ENCODE measurements at places on chromosomes 4 and X.

DNA sequence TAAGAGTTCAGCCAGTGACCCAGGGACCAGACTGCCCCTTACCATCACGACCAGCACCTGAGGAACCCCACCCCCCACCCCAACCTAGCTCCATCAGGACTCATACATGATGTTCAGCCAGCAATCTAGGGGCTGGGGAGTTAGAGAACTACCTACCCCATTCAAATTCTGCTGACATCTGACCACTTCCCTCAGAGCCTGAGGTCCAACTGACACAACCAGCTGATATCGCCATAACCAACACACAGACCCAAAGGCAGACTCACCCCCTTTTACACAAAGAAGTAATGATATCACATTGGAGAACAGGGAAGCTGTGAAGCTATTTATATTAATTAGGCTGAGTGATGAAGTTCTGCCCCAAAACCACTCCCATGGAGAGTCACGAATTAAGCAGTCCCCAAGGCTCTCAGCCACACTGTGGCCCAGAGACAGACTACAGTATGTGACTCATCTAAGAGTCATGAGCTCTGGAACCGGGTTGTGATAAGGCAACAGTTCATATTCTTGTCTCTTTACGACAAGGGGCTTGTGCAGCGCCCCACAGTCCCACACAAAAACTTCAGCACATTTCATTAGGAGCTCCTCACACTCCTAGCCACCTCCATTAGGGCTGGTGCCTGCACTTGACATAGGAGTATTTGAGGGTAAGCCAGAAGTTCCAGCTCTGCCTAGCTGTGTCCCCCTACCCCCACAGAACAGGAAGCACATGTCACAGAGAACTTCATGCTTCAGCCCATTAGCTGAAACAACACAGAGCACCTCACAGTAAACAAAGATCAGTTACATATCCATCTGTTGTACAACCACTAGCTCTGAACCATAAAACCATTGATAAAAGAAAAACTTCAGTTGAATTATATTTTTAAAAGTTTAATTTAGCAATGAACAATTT lies 184.7 kb upstream of the ZCCHC13 start:
- DNase-seq, result no peak

DNA sequence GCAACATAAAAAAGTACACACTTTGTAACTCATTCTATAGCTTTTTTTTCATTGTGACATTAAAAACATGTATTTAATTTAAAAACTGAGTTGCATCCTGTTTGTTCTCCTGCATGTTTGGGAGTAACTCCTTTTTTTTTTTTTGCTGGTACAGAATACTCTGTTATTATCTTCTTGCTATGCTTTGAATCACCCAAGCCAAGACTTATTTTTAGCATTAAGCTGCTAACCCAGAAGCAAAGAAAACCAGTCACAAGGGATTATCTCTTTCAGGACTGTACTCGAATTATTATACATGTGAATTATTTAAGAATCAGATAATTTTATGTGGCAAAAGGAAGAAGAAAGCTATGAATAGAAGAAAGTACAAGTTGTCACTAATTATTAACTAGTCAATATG lies 194.9 kb downstream of the ADAMTS3 start:
- DNase-seq, result no peak

GRCh38 chrX:125101971-125102755 lies 217.5 kb upstream of the TEX13C start:
- DNase-seq, result no peak

GRCh38 chr4:40394236-40394635 lies 59.1 kb downstream of the CHRNA9 start:
- DNase-seq, result no peak

DNA sequence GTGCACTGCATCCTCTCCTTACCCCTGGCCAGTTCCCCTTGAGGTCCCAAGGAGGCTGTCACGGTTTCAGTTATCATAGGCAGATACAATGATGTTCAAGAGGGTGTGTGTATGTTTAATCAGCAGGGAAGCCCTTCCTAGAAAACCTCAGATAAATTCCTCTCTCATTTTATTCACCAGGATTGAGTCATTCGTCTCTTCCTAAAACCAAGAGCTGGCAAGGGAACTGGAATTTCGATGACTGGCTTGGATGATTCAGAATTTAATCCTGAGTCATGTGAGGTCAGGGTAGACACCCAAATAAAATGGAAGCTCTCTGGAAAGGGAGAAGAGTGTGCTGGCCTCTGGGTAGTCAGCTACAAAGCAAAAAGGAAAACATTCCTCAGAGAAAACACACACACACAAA lies 106.2 kb upstream of the RAPGEF2 start:
- DNase-seq, result no peak

- no peak for DNase-seq
Measured at GRCh38 chr4:28010577-28011240, 1150.1 kb downstream of the STIM2 start.

DNA sequence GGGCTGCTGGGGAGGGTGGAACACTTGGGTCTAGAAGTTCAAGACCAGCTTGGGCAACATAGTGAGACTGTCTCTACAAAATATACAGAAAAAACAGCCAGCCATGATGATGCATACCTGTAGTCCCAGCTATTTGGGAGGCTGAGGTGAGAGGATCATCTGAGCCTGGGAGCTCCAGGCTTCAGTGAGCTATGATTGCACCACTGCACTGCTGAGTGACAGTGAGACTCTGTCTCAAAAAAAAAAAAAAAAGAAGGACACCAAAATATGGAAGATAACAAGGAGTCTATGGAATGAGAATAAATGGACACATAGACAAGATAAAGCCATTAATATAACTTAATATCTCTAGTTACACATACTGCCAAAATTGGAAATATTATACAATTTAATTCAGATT lies 62.7 kb upstream of the IL15 start:
- no peak for DNase-seq

GRCh38 chr4:124030147-124030546 lies 633.6 kb downstream of the SPRY1 start:
- no peak for DNase-seq

GRCh38 chrX:64456828-64457227 lies 61.6 kb upstream of the MTMR8 start:
- no peak for DNase-seq

- DNase-seq, result no peak
Measured at GRCh38 chr4:16416601-16417000, 190.3 kb upstream of the TAPT1 start.

GRCh38 chr4:67776746-67777145 lies 22.6 kb upstream of the GNRHR start:
- no peak for DNase-seq

GRCh38 chr4:5553801-5554200 lies 154.6 kb downstream of the EVC2 start:
- no peak for DNase-seq

- no peak for DNase-seq
Measured at GRCh38 chr4:153222707-153223426, 18.6 kb downstream of the TRIM2 start.

GRCh38 chr4:106753426-106753825 lies 282.7 kb downstream of the DKK2 start:
- DNase-seq, result no peak

DNA sequence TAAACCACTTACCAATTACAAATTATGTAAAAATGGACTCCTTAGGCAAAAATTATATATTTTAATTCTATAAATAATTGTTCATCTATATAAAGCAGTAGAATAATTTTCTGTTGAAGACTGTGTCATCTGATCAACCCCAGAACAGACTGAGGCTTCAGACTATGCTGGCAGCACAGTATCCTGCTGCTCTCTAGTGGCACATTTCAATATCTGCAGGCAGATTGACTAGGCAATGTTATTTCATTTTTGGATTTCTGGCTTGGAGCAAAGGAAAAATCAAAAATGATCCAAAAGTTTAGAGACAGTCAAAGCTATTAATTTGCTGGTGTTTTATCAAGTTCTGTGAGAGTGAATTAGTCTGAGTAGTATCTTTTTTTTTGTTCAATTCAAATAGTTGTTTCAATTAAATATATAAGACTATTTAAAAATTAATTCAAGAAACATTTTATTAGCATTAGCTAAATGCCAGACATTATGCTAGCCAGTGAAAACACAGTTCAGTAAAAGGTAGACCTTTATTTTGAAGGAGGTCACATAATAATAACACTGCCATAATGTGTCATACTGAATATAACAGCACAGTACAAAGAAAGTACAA lies 21.3 kb upstream of the SULT1E1 start:
- DNase-seq, result no peak

- no peak for DNase-seq
Measured at GRCh38 chr4:124055896-124056295, 656.6 kb downstream of the ANKRD50 start.

DNA sequence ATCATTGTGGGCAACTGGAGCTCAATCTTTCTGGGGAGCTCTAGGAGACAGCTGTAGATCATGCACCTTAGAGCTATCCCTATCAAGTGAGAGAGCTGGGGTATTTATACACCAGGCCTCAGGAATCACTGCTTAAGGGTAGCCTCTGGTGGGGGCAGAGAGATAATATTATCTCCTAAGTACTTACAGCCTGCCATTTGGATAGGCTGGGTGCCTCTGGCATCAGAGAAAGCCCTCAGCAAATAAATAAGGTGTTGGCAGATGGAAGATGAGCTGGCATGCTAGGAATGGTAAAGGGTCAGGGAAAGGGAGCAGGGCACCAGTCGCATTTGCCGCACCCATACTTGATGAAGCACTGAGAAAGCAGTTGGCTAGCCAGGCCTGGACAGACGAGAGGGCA lies 75.9 kb downstream of the HCCS start:
- no peak for DNase-seq

GRCh38 chrX:67939270-67939669 lies 395.4 kb downstream of the AR start:
- DNase-seq, result no peak

DNA sequence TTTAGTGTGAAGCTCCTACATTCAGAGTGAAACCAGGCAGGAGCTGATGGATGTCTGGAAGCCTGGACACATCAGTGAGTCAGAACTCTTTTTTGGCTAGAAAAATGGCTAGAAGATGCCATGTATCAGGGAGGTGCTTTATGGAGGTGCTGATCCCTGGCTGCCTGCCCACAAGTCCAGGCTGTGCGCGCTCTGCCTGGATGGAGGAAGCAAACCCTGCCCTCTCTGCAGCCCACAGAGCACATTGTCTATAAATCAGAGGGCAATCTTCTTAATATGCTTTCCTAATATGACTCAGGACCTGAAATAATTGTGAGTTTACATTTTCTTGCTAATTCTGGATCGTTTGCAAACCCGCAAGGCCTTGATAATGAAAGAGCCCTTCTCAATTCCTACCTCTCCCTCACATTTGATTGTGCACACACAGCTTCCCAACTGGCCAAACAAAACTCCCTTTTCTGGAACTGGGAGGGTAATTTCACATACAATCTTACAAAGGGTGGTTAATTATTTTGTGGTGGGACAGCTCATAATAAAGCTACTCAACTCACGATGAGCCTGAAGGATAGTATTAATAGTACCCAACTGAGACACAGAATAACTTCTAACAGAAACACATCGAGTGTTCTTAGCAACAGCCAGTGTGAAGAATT lies 11.7 kb downstream of the MFAP3L start:
- no peak for DNase-seq

GRCh38 chrX:134821901-134822300 lies 163.6 kb upstream of the PLAC1 start:
- DNase-seq, result no peak

DNA sequence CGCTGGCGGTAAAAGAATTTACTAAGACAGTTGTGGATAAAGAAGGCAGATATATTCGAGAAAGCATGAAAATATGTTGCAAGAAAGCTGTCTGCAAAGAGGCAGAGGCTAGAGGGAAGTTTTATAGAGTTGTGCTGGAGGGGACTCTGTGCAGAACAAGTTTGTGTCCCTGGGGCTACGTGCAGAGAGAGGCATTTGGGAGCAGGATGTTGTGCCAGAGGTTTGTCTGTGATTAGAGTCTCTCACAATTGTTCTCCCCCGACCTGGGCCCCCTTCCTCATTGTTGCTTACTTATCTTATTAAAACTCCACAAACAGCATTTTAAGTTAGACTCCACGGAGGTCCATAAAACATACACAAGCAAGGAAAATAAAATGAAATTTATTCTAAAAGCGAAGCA lies 831.3 kb downstream of the NLGN4X start:
- no peak for DNase-seq

GRCh38 chr4:41012293-41012692 lies 202.0 kb downstream of the APBB2 start:
- DNase-seq, result no peak

DNA sequence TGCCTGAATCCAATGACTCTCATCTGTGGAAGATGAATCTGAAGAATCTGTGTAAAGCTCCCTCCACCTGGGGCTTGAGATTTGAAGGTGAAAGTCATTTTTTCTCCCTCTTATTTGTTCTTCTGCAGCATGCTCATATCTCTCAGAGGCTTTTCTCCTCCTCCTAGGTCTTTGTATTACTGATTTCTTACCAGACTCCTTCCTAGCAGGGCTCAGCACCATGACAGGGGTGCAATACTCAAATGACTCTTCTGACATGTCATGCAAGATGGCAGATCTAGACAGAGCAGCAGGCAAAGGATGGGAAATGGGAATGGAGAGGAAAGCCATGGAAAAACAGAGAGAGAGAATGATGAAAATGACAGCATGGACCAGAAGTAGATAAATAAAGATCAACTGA lies 118.3 kb downstream of the TMA16 start:
- DNase-seq, result no peak

DNA sequence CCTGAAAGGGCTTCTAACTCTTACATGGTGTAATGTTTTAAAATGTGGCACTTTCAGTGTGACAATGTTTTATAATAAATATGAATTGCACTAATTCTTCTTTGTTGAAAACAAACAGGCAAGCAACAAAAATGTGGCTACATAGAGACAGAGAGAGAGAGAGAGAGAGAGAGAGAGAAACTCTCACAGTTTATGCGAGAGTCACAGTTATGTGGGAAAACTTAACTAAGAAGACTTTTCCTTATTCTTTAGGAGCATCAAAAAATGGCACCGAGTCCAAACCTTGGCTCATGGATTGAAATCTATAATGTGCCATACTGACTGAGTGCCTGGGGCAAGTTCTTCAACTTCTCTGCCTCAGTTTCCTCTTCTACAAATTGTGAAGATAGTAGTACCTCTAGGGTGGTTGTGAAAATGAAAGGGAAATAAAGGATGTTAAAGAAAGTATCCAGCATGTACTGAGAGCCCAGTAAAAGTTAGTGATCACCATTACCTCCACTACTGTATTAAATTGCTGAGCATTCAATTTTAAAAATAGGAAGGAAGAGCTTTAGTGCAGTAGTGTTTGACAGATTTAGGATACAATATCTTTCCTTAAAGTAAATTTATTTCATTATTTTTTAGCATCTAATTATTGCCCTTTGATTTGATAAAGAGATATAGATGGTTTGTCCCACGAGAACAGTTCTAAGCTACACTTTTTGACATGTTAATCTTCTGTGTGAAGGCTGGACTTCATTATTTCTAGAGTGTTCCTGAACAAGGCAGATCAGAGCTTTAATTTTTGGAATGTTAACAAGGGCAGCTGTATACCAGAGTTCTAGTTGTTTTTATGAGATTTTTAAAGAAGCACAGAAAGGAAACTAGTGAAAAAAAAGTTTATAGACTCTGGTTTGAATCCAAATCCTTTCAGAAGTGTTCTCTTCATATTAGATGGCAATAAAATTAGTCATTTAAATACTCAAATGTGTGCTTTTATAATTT lies 187.5 kb upstream of the ANK2 start:
- no peak for DNase-seq

GRCh38 chrX:129462707-129463106 lies 60.6 kb downstream of the SMARCA1 start:
- no peak for DNase-seq

Data from activated T-helper 2 cell treated with anti-CD3 and anti-CD28 coated beads, Interferon-gamma antibody, Interleukin-2, Interleukin-4, amounts not matched to agents 10 μg/mL and 5 μg/mL and 100 μg/mL, durations not matched to agents 14 hours and 24 hours and 36 hours (primary cell).